Stimulated activated CD4-positive, alpha-beta T cell treated with anti-CD3 and anti-CD28 coated beads, TNF-alpha, amount 100 ng/mL, for 24 hours (primary cell): ENCODE measurements at places on chromosomes 3 and 15.

GRCh38 chr15:99440551-99441443 is 125.0 kb upstream of the MEF2A start:
- no peak for DNase-seq

DNA sequence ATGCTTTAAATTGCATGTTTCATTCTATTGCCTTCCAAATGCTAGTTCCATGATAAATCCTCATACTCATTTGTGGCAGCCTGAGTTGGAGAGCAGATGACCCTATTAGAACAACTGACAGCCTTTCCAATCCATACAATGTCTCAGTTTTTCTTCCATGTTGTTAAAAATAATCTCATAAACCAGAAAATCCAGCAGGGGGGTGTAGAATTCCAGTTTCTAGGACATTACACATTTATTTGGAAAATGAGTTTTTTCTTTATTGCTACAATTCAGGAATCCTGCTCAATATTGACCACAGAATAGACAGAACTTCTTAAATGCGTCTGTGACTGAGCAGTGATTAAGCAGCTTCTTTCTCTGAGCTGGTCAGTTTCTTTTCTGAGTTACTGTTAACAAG is 174.2 kb upstream of the ATP10A start:
- no peak for DNase-seq

DNA sequence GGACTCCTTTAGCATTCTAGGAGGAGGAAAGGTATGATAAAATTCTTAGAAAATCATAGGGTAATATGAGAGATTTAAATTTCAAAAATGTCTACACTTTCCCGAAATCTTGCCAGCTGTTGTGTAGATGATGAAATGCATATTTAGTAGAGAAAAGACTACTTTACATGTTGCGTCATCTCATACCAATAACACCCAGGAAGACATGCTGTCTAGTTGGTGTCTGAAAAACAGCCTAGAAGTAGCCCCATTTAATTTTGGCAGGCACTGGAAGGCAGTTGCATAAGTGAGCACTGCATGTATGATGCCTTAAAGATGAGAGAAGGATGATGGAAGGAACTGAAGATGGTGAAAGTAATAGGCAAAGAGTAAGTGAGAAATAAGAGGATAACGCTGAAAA is 310.5 kb upstream of the TPM1 start:
- DNase-seq = no peak

DNA sequence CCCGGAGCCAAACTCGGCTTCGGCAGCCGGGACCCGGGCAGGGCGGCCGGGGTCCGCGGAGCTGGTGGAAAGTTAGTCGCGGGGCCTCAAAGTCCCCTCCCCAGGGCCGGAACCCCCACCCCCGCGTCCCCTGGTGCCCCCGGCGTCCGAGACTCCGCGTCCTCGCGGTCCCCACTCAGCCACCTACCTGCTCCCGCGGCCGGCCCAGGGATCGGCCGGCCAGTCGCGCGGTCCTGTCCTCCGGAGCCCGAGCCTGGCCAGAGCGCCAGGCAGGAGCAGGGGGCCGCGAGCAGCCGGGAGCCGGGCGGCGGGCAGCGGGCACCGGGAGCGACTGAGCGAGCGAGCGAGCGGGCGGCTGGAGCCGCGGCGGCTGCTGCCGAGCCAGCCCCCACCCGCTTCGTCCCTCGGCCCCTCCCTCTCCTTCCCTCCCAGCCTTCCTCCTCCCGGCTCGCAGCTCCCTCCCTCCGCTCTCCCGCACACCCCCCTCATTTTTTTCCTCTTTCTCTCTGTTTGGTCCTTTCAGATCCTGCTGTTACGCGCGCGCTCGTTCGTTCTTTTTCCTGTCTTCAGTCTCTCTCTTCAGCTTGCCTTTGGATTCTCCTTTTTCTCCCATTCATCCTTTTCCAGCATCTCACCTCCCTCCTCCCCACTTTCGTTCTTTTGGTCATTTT is at the start of gene MEGF11:
Gene MEGF11, minus strand, starts transcription at position 333 of the 671 bp plus-strand sequence. CDS start 125,347 bp downstream, outside the sequence.
- no peak for DNase-seq

- no peak for DNase-seq
These were observed 73.4 kb downstream of the GTPBP8 start for GRCh38 chr3:113064183-113064582.

- peak; percentile 9 for DNase-seq
These were observed 567.9 kb downstream of the GOLGA6L6 start for GRCh38 chr15:19973718-19974117.
